Suppressor macrophage treated with lipopolysaccharide for 4 hours (primary cell): ENCODE measurements at places on chromosomes 6 and 20.
A peak's percentile ranks its signal among the peaks of the same experiment; 100 is the strongest.

DNA sequence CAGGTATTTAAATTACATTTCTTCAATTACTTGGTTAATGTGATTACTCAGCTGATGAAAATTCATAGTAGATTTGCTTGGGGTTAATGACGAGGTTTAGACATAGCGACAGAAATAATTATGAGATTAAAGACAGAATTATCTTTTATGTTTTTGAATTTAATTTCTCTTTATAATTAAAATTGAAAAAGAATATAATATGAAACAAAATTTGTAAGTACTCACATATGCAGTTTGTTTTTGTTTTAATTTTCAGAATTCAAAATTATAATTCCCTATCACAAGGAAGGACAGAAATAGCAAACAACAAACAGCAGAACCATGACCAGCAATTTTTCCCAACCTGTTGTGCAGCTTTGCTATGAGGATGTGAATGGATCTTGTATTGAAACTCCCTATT lies at the start of gene TAAR8:
Gene TAAR8 (plus strand): TSS at position 301 of the 400 bp plus-strand sequence. CDS start 21 bp downstream, at position 322.
- DNase-seq: no peak

- DNase-seq: no peak
These were observed 592.0 kb downstream of the UTRN start for GRCh38 chr6:144877118-144877517.

DNA sequence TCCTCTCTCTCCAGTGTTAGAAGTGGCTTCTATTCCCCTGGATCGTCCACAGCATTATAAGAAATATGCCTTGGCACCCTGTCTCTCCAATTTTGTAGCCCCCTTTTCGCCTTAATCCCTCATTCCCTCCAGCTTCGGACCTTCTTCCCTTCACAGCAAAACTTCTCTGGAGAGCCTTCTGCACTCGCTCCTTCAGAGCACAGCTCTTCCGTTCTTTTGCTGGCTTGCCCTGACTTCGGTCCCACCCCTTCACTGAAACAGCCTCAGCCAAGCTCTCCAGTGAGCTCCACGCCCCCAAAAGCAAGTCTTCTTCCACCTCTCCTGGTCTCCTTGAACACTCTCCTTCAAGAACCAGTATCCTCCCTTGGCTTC lies 134.7 kb upstream of the RNF24 start:
- no peak for DNase-seq

DNA sequence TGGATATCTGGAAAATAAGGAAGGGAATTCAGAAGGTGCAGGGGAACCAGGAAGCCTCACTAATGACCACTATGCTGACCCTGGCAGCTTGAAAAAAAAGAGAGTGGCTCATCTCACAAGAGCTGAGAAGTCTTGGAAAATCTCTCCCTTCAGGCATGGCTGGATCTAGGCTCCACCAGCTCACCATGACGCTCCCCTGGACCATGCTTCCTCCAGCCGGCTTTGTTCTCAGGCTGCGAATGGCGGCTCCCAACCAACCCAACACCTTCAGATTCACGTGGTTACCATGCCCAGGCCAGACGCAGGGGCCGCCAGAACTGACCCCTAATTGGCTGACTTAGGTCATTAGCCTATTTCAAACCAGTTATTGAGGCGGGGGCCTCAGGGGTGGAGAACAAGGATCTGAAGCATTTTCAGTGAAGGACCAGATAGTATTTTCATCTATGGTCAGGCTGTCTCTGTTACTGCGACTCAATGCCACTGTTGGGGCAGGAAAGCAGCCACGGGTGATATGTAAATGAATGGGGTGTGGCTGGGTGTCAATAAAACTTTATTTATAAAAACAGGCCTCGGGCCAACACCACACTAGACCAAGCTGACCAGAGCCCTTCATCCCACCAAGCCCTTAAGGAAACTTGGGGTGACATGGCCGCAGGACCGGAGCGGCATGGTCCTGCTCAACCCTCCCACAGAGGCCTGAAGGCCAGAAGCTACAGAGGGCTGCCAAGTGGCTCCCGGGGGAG lies 159.7 kb downstream of the TAF4 start:
- no peak for DNase-seq

- peak; percentile 5 for DNase-seq
These were observed 76.6 kb upstream of the VGLL2 start for GRCh38 chr6:117188627-117189201.

- DNase-seq: no peak
These were observed 238.4 kb upstream of the AFDN start for GRCh38 chr6:167588181-167588919.

GRCh38 chr6:49892280-49892679 lies 25.9 kb upstream of the CRISP1 start:
- DNase-seq: no peak

GRCh38 chr20:45545754-45546453 lies 1.3 kb downstream of the EPPIN start:
- DNase-seq: peak; percentile 21

DNA sequence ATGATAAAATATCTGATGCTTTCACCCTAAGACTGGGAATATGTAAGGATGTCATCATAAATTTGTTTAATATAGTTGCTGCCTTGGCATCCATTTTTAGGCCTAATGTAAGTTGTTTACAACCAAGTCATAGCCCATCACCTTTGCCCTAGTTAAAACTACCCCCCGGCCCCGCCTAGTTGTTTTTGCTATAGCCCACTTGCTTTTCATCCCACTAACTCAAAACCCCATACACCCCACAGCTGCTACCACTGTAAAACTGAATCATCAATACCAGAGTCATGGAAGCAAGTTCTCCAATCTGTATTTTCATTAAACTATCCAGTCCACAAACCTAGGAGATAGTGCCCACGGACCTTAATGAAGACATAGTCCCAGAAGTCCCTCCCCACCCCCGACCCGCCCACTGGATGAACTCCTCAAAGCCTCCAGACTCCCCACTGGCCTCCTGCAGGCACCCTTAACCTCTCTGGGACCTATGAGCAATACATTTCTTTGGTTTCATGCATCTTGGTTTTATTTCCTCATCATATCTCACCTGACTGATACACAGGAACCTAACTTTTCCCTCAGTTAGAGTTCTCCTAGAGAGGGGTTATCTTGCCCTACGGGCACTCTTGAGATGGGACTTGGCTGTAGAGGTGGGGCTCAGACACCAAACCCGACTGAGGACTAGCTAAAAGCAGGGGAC lies 12.5 kb upstream of the ZDHHC14 start:
- no peak for DNase-seq

DNA sequence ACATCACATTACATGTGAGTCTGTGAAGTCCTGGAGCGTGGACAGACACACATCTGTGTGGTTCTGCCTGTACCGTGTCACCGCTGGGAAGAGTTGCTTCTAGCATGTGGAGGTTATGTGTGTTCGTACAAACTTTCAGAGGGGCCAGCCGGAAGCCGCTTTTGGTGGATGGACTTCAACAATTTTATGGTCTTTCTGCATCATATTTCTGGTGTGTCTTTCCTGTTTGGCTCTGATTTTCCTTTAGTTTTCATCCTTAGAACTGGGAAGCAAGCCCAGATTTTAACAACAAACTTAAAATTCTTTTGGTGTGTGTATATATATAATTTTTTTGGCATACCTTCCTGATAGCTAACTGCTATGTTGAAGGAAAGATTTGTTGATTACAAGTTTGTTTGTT lies 71.2 kb downstream of the TIAM2 start:
- DNase-seq: no peak

GRCh38 chr6:161522276-161522675 lies 248.4 kb upstream of the AGPAT4 start:
- no peak for DNase-seq
